ENCODE measurements at places on chromosomes 11 and 22.
A peak's percentile ranks its signal among the peaks of the same experiment; 100 is the strongest.

- H3K36me3 ChIP-seq, result no peaks in the 10 kb centered on the region
- H3K4me3 ChIP-seq, result no peak overlapping the region
- H3K27me3 ChIP-seq, result no peaks in the 10 kb centered on the region
- no peak overlapping the region for H3K27ac ChIP-seq
- DNase-seq, result no peak
Measured at GRCh38 chr11:65384301-65384889, 1.9 kb upstream of the SLC25A45 start.

GRCh38 chr22:22458896-22459588 lies 49.5 kb downstream of the ZNF280B start:
- DNase-seq, result no peak
- H3K27me3 ChIP-seq, result 0 out of 2 replicates have a peak, but pooled peaks cover 1% of the 10 kb centered on the region
- H3K27ac ChIP-seq, result no peak overlapping the region
- H3K36me3 ChIP-seq, result no peaks in the 10 kb centered on the region
- H3K4me1 ChIP-seq, result no peaks in the 10 kb centered on the region

DNA sequence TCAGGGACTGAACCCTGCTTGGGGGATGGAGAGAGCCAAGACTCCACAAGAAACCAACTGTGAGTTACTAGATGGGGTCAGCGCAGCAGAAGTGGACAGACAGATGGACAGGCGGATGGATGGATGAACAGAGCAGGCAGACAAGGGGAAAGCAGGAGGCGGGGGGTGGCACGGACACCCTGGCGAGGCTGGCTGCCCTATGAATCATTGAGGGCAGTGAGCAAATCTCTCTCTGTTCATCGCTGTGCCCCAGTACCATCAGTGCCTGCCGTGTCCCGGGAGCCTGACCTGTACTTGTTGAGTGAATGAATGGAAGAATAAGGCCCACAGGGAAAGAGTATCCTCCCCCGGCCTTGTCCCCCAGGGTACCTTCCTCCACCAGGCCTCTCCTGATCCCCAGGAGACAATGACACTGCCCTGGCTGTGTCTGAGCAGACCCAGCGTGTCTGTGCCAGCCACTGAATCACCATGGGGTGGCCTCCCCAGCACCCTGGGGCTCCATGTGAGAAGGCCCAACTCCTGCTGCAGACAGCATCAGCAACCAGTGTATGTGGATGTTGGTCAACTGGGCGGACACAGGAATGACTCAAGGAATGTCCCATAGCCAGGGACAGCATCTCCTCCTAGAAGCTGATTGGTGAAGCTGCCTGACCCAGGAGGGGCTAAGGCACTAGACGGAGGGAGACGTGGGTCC lies 5.1 kb upstream of the KLHL35 start:
- no peak for DNase-seq
- peaks cover 4% of the 10 kb centered on the region for H3K4me1 ChIP-seq
- no peaks in the 10 kb centered on the region for H3K36me3 ChIP-seq
- H3K4me3 ChIP-seq, result no peak overlapping the region
- H3K27ac ChIP-seq, result no peak overlapping the region
- peaks cover 3% of the 10 kb centered on the region for H3K27me3 ChIP-seq

GRCh38 chr11:28072321-28072720 lies 35.6 kb downstream of the KIF18A start:
- H3K4me3 ChIP-seq, result no peak overlapping the region
- H3K27ac ChIP-seq, result no peak overlapping the region
- no peaks in the 10 kb centered on the region for H3K36me3 ChIP-seq
- no peak for DNase-seq
- H3K4me1 ChIP-seq, result no peaks in the 10 kb centered on the region

- H3K27ac ChIP-seq, result no peak overlapping the region
- H3K4me1 ChIP-seq, result no peaks in the 10 kb centered on the region
- H3K4me3 ChIP-seq, result no peak overlapping the region
- H3K27me3 ChIP-seq, result no peaks in the 10 kb centered on the region
- DNase-seq, result no peak
Measured at GRCh38 chr11:84345597-84345996, 1059.4 kb upstream of the CCDC90B start.

DNA sequence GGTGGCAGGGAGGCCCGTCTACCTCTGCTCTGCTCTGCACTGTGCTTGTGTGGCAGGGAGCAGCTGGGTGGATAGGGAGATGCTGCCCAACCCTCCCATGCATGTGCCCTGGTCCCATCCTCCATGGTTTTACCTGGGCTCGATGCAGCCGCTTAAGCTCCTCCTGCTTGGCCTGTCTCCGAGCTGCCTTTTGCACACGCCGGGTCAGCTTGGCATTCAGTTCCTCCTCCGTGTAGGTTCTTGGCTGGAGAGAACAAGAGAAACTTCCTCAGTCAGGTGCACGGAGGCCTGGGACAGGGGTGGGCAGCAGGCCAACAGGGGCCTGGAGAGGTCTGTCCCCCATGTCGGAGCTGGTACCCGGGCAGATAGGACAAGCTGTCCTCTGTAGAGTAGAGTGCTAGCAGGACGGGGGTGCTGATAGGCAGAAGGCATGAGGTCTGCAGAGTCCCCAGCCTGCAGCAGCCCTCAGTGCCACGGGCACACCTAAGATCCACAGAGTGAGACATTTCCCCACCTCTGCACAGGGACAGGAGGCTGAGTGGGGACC lies 36.4 kb upstream of the BID start:
- no peak for DNase-seq
- H3K4me1 ChIP-seq, result no peaks in the 10 kb centered on the region
- peaks cover 2% of the 10 kb centered on the region for H3K36me3 ChIP-seq
- H3K27ac ChIP-seq, result no peak overlapping the region

- DNase-seq, result no peak
- no peaks in the 10 kb centered on the region for H3K4me1 ChIP-seq
- no peak overlapping the region for H3K4me3 ChIP-seq
- no peak overlapping the region for H3K27ac ChIP-seq
Measured at GRCh38 chr11:96391698-96392307, 2.0 kb downstream of the JRKL start.

DNA sequence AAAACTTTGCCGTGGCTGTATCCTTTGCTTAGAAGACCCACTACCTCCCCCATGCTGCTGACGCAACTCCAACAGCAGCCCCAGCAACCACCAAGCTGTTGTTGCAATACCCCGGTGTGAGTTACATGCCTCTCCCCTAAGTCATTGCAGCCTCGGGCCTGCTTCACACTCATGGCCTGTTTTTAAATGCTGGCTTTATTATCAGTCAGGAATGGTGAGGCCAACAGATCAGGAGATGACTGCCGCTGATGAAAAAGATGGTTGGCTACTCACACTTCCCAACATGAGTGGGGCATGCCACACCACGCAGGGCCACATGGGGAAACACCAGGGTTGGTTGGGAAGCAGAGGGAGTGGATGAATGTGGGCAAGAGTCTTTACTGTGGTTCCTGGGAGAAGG lies 171.5 kb upstream of the SYT13 start:
- no peaks in the 10 kb centered on the region for H3K27me3 ChIP-seq
- no peak overlapping the region for H3K4me3 ChIP-seq
- no peaks in the 10 kb centered on the region for H3K36me3 ChIP-seq
- H3K27ac ChIP-seq, result no peak overlapping the region
- H3K4me1 ChIP-seq, result no peaks in the 10 kb centered on the region

GRCh38 chr11:37907436-37908218 lies 1309.6 kb upstream of the RAG2 start:
- H3K4me3 ChIP-seq, result no peak overlapping the region
- no peak overlapping the region for H3K27ac ChIP-seq
- DNase-seq, result no peak
- no peaks in the 10 kb centered on the region for H3K27me3 ChIP-seq
- H3K36me3 ChIP-seq, result no peaks in the 10 kb centered on the region

DNA sequence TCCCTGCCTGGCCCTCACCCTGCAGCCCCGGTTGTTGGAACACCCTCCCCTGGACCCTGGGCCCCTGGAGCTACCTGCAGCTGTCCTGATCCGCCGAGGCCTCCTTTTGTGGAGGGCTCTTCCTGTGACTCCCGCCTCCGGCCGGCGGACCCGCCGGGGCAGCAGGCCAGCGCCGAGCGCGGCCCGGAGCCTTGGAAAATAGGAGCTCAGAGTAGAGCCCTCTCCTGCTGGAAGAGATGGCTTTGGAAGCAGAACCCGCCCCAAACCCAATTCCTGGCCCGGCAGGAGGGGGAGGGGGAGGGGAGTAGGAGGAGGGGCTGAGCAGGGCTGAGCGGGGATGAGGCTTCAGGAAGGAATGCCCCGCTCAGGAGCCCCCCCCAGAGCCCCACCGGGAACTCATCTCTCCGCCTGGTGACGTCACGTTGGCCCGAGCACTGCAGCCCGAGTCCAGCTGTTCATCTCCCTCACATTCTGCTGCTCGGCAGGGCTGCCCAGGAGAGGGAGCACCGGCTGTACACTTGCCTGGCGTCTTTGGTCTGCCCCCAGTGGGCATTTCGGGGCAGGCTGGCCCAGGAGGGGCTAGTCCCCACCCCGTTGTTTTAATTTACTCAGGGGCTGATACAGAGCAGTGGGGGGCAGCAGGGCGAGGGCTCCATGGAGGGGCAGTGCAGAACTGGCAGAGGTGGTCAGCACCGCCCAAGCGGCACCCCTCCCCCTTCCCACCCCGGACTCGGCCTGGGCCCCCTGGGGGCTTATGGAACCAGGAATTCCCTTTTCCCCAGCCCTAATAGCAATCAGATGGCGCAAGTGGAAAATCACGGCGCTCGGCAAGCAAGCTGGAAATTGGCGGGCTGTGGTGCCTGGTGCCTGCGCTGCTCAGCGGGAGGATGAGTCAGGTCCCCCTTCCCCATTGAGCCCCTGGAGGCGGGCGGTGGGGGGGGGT lies at the start of gene MRGPRF:
Gene MRGPRF, minus strand, starts transcription at position 238 of the 943 bp plus-strand sequence. CDS start 3,345 bp downstream, outside the sequence.
- H3K27ac ChIP-seq, result no peak within 1 kb of the TSS
- H3K36me3 ChIP-seq, result no peaks in the 10 kb centered on the region
- no peak for DNase-seq
- H3K27me3 ChIP-seq, result no peaks in the 10 kb centered on the region
- peak within 1 kb of the TSS; percentile 47 for H3K4me3 ChIP-seq

DNA sequence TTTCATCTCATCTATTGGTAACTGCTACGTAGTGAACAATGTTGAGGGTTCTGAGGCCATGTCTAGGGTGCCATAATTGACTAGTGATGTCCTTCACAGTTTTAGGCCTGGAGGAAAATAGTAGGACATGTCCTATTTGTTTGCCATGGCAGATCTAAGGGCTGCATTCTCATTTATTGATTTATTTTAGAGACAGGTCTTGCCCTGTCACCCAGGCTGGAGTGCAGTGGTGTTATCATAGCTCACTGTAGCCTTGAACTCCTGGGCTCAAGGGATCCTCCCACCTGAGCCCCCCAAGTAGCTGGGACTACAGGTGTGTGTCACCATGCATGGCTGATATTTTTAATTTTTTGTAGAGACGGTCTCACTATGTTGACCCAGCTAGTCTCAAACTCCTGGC lies 5.2 kb downstream of the CEP164 start:
- no peak for DNase-seq
- H3K36me3 ChIP-seq, result no peaks in the 10 kb centered on the region
- H3K27me3 ChIP-seq, result no peaks in the 10 kb centered on the region
- H3K4me1 ChIP-seq, result no peaks in the 10 kb centered on the region
- no peak overlapping the region for H3K27ac ChIP-seq

- no peak within 1 kb of the TSS for H3K27ac ChIP-seq
- no peak for DNase-seq
- peak within 1 kb of the TSS; percentile 42 for H3K4me3 ChIP-seq
- H3K27me3 ChIP-seq, result peaks cover 16% of the 10 kb centered on the region
Measured at GRCh38 chr22:20437613-20438426, at the start of gene SCARF2. SCARF2 (minus strand) TSS chr22:20437825; CDS start chr22:20437754, 71 bp downstream.

DNA sequence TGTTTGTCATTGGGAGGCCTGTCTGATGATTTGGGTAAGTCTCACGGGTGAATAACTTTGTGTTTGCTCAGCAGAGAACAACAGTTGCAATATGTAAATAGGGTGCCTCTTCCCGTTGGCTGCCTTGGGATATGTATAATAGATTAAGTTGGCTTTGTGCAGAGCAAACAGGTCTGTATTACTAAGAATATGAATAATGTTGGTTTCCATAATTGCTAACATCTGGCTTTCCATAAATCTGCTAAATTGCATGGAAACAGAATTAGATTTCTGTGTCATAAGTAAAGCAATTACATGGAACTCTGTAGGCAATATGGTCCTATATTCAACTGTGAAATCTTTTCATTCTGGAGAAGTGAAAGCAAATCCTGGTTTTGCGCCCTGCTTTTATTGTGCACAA lies 636.0 kb upstream of the ANO5 start:
- H3K27me3 ChIP-seq, result no peaks in the 10 kb centered on the region
- no peaks in the 10 kb centered on the region for H3K36me3 ChIP-seq
- no peak overlapping the region for H3K4me3 ChIP-seq
- no peak overlapping the region for H3K27ac ChIP-seq
- H3K4me1 ChIP-seq, result no peaks in the 10 kb centered on the region

DNA sequence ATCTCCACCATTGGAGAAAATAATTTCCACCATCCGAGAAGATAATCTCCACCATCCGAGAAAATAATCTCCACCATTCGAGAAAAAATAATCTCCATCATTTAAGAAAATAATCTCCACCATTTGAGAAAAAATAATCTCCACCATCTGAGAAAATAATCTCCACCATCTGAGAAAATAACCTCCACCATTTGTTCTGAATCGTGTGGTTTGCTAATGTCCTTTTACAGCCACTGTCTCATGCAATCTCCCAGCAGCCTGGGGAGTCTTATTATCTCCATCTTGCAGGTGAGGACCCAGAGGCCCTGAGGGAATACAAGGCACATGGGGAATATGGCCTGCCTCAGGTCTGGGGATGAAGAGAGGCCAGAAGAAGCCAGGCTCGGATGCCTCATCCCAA lies 54.1 kb upstream of the TCF20 start:
- no peak overlapping the region for H3K4me3 ChIP-seq
- H3K36me3 ChIP-seq, result no peaks in the 10 kb centered on the region
- H3K27me3 ChIP-seq, result no peaks in the 10 kb centered on the region

- no peaks in the 10 kb centered on the region for H3K27me3 ChIP-seq
- DNase-seq, result peak; percentile 43
- no peak overlapping the region for H3K27ac ChIP-seq
- H3K4me3 ChIP-seq, result no peak overlapping the region
- H3K4me1 ChIP-seq, result no peaks in the 10 kb centered on the region
Measured at GRCh38 chr11:40722179-40722795, 737.2 kb downstream of the LRRC4C start.

DNA sequence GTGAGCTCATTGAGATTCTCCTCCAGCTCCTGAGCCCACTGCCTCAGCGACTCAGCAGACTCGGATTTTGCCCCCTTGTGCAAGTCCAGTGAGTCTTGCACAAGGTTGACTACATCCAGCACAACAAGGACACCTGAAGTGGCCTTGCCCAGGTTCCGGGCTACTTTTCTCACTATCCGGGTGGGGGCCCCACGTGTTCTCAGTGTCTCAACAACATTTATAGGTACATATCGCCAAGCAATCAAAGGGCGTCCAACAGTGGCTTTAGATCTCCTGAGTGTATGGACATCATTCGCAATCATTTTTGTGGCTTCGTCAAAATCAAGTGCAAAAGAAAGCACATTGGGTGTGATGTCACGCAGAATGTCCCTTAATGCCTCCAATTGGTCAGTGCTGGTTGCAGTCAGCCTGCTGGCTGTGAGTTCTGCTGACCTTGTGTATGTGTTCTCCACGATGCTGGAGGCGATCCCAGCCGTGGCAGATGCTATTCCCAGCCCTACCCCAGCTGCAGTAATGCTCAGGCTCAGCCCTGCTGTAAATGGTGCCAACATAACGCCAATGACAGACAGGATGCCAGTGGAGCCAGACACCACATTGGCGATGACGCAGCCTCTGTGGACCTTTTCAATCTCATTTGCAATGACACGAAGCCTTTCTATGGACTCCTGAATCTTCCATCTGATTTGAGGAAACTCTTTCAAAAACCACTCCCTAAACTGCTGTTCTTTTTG lies 10.3 kb downstream of the APOL4 start:
- H3K27ac ChIP-seq, result no peak overlapping the region
- no peaks in the 10 kb centered on the region for H3K27me3 ChIP-seq
- DNase-seq, result no peak
- no peak overlapping the region for H3K4me3 ChIP-seq
